ENCODE measurements at places on chromosomes 1 and 21. TPM values are rescaled to one million over a fixed set of nuclear protein-coding genes. Genes with fewer than 3 reads are reported as not detected.
A peak's percentile ranks its signal among the peaks of the same experiment; 100 is the strongest.

- DNase-seq: no peak
These were observed 102.0 kb upstream of the ARHGEF16 start for GRCh38 chr1:3352299-3352951.

Gene SPRR1B
- not detected for polyA plus RNA-seq

DNA sequence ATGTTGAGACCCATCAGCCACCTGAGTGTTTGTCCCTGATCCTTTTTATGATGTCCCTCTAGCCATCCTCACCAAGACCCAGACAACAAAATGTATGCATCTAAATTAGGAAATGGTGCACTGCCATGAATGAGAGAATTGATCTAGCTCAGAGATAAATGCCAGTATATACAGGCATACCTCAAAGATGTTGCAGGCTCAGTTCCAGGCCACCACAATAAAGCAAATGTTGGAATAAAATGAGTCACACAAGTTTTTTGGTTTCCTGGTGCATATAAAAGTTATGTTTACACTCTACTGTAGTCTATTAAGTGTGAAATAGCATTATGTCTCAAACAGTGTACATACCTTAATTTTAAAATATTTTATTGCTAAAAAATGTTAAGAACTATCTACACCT is 63.9 kb downstream of the CHIA start:
- no peak for DNase-seq

DNA sequence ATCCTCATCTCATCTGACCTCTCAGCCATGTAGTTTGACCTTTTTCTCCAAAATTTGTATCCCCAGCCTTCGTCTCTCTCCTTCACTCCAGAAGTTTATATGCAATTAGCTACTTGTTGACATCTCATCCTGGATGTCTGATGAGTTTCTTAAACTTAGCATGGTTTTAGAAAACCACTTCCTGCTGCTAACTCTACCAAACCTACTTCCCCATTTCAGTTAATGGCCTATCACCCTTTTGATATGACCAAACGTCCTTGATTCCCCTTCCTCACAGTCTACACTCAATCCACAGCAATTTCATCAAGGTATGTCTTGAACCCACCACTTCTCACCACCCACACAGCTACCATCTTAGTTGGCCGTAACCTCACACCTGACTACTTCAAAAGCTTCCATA is 121.9 kb downstream of the LRRC40 start:
- no peak for DNase-seq

- peak; percentile 18 for DNase-seq
These were observed 1.0 kb downstream of the RAB7B start for GRCh38 chr1:206002160-206002559.

Data from heart left ventricle (tissue), 16 donors.